ENCODE measurements at places on chromosomes 16 and 17.

DNA sequence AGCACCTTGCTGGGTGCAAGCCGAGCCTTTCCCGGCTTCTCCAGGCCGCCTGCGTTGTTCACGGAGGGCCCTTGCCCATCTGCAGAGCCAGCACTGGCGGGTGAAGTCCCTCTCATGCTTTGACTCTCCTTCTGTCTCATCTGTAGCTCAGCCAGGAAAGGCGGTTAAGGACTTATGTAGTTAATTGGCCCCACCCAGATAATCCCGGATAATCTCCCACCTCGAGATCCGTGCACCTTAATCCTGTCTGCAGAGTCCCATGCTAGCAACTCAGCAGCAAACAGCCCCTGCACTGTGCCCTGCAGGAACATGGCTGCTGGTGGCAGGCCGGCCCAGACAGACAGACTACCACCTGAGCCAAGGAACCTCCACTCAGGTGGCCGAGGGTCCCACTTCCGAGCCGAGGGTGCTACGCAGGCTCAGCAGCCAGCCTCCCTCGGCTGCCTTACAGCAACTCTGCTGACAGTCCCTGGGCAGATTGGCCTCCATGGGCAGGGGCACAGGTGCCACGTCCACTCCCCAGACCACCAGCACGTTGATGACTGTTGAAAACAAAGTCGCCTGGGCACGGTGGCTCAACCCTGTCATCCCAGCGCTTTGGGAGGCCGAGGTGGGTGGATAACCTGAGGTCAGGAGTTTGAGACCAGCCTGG is 16.9 kb downstream of the RAB40C start:
- no peak for DNase-seq

DNA sequence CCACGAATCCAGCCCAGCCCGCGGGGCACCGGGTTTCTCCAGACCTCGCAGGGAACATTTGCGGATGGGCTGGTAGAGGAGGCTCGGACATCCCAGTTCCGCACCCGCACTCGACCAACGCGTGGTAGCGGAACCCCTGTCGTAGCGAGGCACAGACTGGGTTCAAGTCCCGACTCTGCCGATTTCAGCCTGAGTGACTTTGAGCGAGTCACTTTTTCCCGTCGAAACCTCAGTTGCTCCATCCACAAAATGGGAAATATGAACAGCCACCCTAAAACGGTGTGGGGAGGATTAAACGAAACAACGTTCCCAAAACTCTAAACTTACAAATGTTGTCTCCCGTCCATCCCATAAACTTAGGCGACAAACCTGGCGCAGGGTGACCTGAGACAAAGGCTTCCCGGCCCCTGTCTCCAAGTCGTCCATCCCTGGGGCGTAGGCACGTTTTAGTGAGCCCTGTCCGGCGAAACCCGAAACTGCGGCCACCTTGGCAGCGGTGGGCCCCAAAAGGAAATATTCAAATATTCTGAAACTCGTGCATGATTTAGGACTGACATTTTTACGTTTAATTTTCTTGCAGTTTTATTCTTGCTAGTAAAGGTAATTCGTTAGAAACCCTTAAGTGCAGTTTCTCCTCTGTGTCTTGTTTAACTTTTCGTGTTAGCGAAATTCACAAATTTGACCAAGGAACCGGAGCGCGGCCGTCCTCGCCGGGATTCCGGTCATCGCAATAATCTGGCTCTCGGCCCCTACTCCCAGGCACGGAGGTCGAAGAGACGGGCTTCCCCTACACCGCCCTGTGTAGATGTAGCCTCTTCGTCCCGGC is 1.9 kb upstream of the MLLT6 start:
- no peak for DNase-seq

- no peak for DNase-seq
Measured at GRCh38 chr16:67397036-67397801, 3.9 kb upstream of the TPPP3 start.

DNA sequence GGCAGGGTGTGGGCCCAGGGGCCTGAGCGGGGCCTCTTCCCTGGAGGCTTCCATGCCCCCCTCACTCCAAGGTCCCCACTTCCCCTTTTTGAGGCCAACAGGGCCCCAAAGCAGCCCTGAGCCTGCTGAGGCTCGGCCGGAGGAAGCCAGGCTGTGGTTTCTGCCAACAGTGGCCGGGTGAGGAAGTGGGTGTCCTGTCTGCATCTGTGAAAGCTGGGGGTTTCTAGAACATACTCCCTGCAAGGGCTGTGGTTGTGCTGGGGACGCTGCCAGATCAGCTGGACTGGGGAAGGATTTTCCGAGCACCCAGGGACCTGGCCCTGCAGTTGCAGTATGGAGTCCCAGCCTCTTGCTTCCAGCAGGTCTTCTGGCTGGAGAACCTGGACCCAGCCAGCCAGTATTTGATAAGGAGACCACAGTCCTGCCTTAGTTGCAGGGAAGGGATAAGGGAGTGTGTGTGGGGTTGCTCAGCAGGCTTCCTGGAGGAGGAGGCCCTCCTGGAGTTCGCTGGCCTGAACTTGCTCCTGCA is 15.7 kb downstream of the ADCY7 start:
- no peak for DNase-seq

DNA sequence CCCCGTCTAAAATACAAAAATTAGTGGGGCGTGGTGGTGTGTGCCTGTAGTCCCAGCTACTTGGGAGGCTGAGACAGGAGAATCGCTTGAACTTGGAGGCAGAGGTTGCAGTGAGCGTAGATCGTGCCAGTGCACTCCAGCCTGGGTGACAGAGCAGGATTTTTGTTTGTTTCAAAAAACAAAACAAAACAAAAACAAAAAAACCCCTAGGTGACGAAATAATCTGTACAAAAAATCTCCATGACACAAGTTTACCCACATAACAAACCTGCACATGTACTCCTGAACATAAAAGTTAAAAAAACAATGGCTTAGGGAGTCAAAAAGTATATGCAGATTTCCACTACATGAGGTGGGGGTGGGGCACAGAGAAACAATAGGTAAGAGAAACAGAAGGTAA is 140.5 kb upstream of the ASIC2 start:
- DNase-seq, result no peak

DNA sequence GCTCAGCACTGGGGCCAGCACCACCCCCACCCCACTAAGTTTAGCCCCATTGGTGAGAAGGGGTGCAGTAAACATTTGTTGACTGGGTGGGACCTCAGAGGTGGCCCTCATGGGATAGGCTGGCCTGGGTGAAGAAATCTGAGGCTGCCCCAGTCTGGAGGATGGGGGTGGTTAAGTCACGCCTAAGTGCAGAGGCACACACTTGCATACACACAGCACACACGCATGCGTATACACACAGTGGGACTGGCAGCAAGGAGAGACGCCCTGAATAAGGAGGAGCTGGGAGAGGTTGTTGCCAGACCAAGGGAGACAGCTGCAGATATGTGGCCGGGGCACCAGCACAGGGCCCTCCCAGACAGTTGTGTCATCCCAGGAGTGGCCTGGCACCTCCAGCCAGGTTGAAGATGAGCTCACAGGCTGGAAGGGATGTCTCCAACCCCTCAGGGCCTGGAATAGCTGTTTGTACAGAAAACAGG is 3.0 kb upstream of the BCAR1 start:
- no peak for DNase-seq

DNA sequence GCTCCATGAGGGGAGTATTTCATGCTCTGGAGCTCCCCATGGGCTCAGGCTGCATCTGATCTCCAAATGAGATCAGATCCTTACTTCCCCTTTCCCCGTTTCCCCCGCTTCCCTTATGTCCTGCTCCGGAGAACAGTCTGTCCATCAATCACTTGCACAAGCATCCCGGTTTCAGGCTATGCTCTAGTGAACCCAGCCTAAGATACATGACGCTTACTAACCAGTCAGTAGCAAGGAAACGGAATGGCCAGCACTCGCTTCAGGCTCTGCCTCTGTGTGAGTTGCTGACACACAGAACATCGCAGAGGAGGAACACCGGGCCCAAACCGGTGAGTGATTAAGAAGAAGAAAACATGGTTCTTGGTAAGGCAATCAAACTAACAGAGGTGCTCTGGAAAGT is 9.4 kb upstream of the ATP5MC1 start:
- DNase-seq, result no peak

GRCh38 chr17:37750768-37751475 is 6.1 kb upstream of the HNF1B start:
- DNase-seq, result no peak

- DNase-seq, result no peak
Measured at GRCh38 chr17:60139438-60140285, 10.1 kb upstream of the CA4 start.

DNA sequence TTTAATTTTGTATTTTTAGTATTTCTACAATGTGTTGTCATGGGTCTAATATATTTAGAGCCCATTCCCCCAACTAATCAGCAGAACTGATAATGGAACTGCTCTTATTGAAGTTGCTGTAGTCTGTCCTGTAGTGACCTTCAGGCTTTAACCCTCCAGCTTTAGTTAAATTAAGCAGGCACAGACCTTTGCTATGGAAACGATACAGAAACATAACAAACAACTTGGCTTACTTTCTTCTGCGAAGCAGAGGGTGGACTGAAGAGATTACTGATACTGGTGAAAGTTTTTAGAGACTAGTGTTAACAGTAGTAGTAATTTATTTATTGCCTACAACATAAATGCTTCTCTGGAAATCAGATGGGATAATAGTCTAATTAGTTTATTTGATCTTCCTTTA is 61.4 kb downstream of the NFATC3 start:
- DNase-seq, result no peak

DNA sequence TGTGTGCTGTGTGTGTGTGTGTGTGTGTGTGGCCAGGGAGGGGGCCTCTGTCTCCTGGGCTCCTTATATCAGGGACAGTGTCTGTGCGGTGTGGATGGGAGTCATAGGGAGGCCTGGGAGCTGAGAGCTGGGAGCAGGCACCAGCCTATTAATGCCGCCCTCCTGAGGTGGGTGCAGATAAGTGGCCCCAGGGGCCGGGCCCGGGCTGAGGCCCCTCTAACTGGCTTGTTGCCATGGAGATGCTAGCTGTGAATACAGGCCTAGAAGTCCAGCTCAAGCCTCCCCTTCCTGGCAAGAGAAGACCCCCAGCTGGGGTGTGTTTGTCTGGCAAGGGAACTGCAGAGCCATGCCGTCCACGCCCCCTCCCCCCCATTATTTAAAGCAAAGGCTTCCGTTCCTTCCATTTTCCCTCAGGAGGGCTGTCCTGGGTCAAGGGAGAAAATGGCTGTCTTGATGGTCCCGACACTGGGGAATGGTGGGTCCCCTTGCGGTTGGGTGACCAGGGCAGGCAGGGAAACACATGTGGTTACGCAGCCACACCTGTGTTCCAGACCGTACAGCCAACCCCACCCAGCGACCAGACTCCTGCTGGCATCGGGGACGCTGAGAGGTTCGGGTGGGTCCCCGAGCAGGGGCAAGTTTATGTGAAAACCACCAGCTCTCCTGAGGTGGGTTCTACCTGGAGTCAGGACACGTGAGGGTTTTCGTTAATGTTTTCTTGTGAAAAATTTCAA is 141.1 kb downstream of the MRM1 start:
- DNase-seq, result no peak

Measured in GOT3 (cell line).